ENCODE measurements at places on chromosomes 4 and X. TPM values are rescaled to one million over a fixed set of nuclear protein-coding genes. Genes with fewer than 3 reads are reported as not detected.

DNA sequence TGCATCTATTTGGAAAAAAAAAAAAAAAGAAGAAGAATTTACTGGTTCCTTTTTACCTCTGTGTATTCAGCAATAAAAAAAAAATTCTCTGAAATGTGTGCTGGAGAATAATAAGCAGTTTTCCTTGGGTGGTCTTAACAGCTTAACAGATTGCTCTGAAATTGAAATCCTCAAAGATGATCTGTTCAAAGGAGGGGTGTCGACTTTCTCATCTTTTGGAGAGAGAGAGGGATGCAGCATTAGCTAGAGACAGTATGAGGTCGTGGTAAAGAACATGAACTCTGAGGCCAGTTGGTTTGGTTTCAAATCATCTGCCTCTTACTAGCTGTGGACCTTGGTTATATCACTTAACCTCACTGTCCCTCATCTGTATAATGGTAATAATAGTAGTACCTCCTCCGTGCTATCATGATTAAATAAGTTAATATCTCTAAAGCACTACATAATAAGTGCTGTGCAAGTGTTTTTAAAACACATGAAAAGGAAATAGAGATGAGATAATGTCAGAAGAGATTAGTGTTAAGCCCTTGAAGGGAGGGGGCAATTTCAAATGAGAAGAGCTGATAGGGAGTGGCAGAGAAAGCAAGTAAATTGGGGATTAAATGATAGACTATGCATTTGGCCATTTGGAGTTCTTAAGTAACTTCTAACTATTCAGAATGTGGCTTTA is 109.9 kb upstream of the LIMCH1 start:
- H3K27me3 ChIP-seq = no peaks in the 10 kb centered on the region
- peak overlapping the region; percentile 66 for H3K27ac ChIP-seq
- no peak for DNase-seq
- peaks cover 54% of the 10 kb centered on the region for H3K4me1 ChIP-seq
- no peaks in the 10 kb centered on the region for H3K36me3 ChIP-seq

The ADGRL3 gene
- total RNA-seq = 0.44 TPM

The DCTD gene
- 35.3 TPM for total RNA-seq

DNA sequence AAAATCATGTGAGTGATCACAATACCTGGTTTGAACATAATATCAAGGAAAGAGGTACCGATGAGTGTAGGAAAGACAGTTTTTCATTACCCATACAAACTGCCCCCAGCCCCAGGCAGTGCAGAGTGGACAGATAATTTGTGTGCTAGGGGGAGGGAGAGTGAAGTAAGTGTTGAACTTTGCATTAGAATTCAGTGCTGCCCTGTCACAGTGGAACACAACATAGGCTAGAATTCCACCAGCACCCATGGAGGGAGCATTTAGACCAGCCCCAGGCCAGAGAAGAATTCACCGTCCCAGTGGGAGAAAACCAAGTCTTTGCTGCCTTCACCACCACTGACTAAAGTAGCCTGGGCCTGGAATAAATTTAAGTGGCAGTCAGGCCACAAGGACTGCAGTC is 107.3 kb downstream of the SCLT1 start:
- H3K4me1 ChIP-seq = no peaks in the 10 kb centered on the region
- H3K27ac ChIP-seq = no peak overlapping the region
- H3K4me3 ChIP-seq = no peak overlapping the region
- H3K27me3 ChIP-seq = no peaks in the 10 kb centered on the region

DNA sequence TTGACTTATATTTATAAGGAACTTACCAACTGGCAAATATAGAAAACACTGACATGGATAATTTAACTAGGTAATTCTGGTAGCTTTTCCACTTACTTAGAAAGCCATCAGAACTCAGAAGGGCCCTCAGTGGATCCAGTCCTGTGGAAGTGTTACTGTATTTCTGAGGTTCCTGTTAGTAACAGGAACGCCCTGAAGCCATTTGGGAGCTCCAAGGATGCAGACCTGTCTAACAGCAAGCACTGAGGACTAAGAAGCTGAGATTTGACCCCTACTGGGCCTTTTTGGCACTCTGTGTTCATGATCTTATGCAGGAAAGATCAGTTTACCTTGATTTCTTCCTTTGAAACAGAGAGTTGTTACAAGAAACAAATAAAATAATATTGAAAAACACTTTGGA is 46.0 kb upstream of the TLL1 start:
- H3K4me3 ChIP-seq = no peak overlapping the region
- no peak for DNase-seq
- H3K27me3 ChIP-seq = no peaks in the 10 kb centered on the region
- H3K36me3 ChIP-seq = no peaks in the 10 kb centered on the region
- H3K4me1 ChIP-seq = no peaks in the 10 kb centered on the region

Measured in psoas muscle (tissue), 8 donors.